Fibroblast of the aortic adventitia (primary cell): ENCODE measurements at places on chromosomes 3 and 15.

DNA sequence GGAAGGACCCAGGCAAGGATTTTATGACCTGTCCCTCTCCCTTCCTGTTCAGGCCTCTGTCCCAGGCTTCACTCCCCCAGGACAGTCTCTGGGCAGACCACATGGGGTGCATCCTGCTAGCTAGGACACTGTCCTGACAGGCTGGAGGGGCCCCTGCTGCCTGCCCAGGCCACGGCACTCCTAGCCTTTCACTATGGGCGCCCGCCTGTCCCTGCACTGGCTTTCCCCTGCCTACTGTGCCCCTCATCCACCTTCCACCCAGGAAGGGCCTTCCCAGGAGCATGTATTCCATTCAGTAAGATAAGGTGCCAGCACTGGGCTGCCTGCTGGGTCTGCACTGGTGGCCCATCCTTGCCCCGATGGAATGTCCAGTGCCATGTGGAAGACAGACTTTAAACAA, 145.3 kb downstream of the DNAJB8 start:
- no peak for DNase-seq

GRCh38 chr3:129018751-129019150, 17.6 kb downstream of the EFCC1 start:
- no peak for DNase-seq

DNA sequence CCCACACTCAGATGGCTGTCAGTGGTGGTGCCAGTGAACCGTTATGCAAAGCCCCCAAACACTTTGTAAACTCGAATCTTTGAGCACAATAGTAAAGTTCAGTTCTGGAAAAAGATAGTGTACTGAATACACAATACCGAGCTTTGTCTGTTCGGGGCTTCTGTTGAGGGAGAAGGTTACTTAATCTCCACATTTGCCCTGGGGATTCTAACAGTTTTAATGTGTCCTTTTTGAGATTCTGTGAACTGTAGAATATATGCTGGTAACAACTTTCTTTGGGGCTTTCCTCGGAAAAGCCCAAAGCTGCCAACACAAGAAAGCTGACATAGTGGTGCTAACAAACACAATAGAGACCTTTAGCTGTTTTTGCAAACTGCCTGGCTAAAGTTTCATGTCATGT, 686.5 kb downstream of the ROBO1 start:
- DNase-seq: no peak

- DNase-seq: no peak
These were observed at the start of gene CRABP1 for GRCh38 chr15:78340231-78341056. TSS of gene CRABP1 (plus strand) at chr15:78340353. CDS start at chr15:78340429, 76 bp downstream.

- no peak for DNase-seq
These were observed 254.3 kb upstream of the ICE2 start for GRCh38 chr15:60733196-60733595.

DNA sequence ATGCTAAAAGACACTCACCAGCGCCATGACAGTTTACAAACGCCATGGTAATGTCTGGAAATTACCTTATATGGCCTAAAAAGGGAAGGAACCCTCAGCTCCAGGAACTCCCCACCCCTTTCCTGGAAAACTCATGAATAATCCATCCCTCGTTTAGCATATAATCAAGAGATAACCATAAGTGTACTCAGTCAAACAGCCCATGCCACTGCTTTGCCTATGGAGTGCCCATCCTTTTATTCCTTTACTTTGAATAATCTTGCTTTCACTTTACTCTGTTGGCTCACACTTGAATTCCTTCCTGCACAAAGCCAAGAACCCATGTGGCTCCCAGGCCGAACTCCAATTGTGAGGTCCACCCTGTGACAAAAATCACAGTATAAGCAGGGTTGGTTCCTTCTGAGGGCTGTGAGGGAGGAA, 19.1 kb upstream of the FSTL1 start:
- peak; percentile 51 for DNase-seq

GRCh38 chr3:128409624-128410581, 56.8 kb downstream of the DNAJB8 start:
- no peak for DNase-seq

DNA sequence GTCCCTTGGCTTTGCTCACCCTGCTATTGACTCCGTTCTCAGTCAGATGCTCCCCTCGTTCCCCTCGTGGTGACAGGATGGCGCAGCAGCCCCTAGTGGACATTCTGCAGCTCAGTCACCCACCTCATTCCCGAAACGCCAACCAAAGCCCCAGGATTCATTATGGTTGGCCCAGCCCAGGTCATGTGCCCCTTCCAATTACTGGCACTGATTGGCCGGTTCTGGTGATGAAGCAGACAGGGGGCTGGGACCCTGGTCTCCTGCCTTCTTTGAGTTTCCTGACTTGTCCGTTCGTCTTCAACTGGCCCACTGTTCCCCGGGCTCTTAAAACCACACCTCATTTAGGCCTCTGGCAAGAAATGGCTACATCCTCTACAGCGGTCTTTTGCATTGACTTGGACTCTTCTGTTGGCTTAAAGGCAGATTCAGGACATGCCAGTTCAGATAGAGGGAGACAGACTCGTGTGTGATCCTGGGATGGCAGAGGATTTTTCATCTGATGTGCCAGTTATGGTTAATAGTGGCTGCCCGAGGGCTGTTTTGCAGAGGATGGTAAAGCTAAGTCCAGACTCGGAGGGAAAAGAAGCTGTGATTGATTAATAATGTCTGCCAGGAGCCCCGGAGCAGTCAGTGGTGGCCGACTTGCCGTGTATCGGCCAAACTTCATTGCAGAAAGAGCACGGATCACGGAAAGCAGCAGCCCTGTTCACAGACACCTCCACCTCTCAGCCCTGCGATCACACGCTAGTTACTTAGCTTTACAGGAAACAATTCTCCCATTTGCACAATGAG, 37.8 kb downstream of the LSM3 start:
- no peak for DNase-seq

- DNase-seq: peak; percentile 40
These were observed 158.2 kb upstream of the ABI3BP start for GRCh38 chr3:101151286-101151913.

GRCh38 chr15:75775296-75776064, 62.8 kb upstream of the CSPG4 start:
- DNase-seq: no peak

GRCh38 chr15:35330916-35331315, 215.0 kb downstream of the DPH6 start:
- DNase-seq: no peak

DNA sequence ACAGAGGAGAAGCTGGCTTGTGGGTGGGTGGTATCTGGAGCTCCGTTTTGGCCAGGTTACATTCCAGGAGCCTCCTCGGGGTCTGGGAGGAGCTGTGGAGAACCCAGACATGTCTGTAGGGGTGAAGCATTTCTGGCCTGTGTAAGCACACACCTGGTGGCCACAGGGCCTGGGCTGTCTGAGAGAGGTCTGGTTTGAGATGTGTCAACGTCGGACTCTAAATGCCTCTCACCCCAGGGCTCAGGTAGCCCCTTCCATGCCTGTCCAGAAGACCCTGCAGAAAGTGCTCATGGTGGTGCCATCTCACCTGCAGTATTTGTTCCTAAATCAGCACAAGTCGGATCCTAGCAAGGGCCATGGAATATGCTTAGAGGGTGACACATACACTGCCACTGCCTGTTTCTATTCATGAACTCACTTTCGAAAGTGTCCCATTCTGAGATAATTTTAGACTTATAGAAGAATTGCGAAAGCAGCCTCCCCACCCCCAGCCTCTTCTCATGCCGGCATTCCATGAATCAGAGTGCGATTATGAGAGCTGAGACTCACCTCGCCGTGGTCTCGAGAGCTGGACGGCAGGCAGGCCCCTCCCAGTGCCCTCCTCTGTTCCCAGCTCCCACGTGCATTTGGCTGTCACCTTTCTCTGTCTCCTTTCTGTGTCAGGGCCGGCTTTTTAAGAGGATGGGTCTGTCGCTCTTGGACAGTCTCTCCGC, 63.7 kb downstream of the KLF15 start:
- DNase-seq: no peak

GRCh38 chr3:55524565-55525244, 37.6 kb upstream of the WNT5A start:
- DNase-seq: peak; percentile 87

DNA sequence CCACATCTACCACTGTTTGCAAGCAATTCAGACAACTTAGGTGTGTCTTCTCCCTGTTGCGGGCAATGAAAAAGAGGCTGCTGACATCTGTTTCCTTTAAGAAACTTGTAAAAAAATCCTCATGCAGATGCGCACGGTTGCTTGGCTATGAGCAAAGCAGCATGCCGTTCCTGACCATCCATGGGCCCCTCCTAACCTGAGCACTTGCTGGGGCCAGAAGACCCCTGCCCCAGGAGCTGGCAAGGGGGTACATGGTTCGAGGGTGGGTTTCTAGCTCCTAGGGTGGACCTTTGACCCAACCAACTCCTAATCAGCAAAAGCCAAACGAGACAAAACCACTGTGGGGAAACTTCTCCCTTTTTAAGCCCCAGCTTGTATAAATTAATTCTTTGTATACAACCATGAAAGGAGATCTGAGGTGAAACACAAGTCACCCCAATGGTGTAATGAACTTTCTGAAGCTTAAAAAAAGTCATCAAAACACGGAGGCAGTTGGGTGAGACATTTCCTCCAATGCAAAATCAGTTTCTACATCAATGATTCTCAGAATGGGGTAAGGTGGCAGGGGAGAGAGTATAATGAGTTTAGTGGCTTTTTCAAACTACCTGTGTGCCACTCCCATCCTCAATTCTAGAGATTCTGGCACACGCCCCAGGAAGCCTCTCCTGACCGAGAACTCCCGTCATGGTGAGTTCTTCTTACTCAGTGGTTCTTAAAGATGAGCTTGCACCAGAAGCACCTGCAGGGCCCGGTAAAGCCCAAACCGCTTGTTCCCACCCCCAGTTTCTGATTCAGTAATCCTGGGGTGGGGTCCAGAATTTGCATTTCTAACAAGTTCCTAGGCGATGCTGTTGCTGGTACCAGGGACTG, 44.1 kb downstream of the CPN2 start:
- no peak for DNase-seq

DNA sequence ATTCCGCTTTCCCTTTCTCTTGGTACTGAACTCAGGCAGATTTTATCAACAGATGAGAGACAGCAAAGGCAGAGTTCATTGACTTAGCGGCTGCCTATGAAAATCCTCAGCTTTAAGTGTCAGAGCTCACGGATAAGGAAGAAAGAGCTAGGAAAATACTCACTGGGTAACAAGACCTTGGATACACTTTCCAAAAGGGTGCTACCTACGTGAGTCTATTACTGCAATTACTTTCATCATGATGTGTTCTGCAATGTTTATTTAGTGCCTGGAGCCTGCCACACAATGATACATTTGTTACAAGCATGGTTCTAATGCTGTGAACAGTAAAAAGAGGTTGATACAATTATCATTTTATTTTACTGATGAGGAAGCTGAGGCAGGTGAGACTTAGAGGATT, 177.5 kb downstream of the GRM7 start:
- no peak for DNase-seq
